NCI-H510A treated with DMSO at 0.1 percent for 48 hours (cell line): ENCODE measurements at places on chromosomes 2 and 18.

DNA sequence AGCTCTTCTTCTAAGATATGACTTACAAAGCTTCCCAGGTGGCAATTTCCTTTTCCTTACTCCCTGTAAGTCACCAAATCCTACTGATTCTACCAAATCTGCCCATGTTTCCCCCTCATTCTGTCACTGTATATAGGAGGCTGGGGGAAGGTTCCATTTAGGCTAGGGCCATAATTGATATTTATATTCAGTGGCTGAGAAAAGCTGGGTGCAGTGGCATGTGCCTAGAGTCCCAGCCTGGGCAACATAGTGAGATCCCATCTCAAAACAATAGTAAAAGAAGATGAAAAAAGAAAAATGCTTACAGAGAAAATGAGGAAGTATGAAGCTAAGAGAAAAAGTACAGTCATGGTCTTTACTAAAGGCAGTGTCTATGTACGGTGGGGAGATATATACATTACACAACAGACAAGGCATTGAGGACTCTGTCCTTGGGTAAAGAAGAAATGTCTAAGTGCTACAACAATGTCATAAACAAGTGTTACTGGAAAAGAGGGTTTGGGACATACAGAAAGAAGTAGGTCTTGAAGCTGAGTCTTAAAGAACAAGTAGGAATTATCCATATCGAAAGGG is 4.8 kb downstream of the CWC22 start:
- no peak for DNase-seq

- DNase-seq, result no peak
Measured at GRCh38 chr2:129443865-129444739, 535.4 kb upstream of the RAB6C start.

- no peak for DNase-seq
Measured at GRCh38 chr2:11145350-11145749, 9.9 kb upstream of the SLC66A3 start.

DNA sequence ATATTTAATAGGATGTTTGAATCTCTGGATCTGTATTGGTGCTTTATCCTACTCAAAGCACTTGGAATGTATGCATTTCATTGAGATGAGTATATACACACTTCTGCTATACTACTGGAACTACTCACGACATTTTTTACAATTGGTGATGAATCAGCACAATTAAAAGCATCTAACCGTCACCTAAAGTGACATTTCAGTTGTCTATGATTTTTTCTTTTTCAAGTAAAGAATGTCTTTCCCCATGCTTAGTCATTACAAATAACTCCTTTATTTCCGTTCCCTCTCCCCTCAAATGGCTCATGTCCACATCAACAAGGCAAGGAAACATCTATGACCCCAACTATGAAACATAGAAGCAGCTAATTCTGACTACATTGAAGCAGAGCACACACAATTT is 77.3 kb downstream of the CLIP4 start:
- no peak for DNase-seq

- no peak for DNase-seq
Measured at GRCh38 chr2:108998911-108999310, 9.9 kb upstream of the EDAR start.

- DNase-seq, result no peak
Measured at GRCh38 chr2:48753228-48753627, 2.3 kb downstream of the LHCGR start.

DNA sequence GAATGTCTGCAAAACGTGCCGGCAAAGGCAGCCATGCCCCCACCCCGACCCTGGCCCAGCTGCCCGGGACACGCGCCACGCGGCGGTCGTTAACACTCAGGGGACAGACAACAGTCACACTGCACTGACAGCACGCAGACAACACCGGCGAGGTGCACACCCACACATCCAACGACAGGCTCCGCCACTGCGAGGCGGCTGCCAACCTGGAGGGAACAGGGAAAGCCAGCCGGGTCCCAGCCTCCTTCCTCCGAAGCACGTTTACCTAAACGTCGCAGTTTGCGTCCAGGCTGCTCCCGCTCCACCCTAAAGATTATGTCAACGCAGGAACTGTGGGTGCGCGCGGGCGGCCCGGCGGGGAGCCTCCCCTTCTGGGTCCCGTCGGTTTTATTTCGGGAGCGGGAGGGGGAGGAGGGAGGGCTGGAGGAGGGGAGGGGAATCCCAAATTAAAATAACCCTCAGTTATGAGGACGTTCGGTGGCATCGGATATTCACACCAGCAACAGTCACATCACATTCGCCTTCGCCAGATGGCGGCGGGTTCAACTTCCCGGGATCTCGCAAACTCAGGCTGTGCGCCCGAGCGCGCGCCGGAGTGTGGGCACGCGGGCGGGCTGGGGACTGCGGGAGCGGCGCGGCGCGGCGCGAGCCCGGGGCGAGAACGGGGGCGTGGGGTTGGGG is 644 bp downstream of the PTGR3 start:
- peak; percentile 58 for DNase-seq

DNA sequence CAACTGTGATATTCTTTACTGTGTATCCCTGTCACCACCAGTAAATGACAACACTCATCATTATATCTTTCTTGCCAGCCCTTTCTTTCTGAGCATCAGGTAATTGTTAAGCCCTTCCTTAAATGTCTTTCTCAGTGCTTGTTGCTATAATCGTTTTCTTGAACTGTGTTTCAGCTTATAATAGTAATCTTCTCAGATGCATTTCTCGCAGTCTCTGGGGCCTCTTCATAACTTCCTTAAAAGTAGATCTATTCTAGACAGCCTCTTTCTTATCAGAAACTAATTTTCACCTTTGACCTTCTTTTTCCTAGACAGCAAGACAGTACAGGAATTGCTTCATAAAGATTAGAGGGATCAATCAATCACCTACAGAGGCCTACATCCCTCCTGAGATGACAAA is 648.1 kb downstream of the CPS1 start:
- DNase-seq, result no peak

GRCh38 chr18:74579496-74580065 is 18.1 kb upstream of the ZNF407 start:
- DNase-seq, result no peak

DNA sequence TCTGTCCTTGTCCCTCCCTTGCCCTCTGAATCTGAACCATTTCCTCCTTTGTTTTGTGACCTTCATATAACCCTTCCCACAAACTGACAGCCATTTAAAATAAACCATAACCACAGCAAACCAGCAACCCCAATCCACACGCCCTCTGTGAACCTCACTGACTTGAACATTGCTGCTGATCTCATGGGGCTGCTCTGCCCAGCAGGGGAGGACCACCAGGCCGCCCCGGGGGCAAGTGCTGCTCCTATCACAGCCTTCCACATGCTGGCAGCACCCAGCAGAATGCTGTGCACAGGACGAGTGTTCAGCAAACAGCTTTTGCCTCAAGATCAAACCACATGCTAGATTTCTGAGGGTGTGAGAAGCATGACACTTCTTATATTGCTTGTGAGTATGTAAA is 73.9 kb upstream of the UXS1 start:
- no peak for DNase-seq

DNA sequence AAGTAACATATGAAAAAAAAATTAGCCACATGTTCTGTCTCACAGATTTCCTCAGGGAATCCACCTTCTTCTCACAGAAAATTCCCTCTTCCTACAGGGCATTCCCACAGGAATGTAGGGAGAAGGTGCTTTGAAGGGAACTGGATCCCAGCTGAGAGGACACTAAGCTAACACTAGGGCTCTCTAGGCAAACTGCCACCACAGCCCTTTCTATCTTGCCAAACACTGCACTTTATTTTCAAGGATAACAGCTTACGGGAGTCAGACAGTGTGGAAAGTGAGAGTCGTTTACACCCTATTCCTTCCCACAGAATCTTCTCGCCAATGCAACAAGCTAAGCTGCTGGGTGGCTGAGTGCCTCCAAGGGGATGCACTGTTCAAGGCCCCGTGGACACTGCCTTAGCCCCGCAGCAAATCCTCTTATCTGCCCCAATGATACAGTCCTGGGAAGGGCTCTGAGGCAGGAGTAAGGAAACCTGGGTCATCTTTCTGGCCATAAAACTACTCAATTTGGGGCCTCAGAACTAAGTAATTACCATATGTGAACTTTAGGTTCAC is 76.9 kb downstream of the CCDC93 start:
- DNase-seq, result no peak

DNA sequence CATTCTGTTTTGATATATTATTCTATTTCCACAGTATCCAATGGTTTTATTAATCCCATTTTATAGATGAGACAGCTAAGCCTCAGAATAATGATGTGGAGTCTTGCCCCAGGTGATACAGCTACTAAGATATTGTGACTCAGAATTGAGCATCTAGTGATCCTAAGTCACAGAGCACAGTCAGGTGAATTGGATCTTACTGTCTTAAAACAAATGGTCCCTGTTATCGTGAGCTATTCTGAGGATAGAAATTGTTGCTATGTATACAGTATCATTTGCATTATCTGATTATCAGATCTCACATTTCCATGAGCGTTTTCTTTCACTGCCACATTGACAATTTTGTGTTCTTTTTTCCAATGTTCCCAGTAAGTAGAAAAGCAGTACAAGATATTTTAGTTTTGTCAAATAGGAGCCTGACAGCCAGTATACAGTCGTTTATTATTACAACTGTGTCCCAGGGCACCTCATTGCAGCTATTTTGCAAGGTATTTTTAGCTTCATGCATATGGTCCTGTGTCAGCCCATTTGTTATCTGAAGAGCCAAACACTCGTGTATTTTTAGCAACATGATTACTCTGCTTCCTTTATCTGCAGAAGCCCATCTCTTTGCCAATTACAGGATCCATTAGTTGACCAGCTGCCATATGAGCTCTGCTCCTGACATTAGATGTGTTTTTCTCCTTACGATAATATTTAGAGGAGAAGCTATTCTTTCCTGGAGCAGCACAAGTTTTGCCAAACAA is 25.1 kb upstream of the SGPP2 start:
- DNase-seq, result peak; percentile 75

DNA sequence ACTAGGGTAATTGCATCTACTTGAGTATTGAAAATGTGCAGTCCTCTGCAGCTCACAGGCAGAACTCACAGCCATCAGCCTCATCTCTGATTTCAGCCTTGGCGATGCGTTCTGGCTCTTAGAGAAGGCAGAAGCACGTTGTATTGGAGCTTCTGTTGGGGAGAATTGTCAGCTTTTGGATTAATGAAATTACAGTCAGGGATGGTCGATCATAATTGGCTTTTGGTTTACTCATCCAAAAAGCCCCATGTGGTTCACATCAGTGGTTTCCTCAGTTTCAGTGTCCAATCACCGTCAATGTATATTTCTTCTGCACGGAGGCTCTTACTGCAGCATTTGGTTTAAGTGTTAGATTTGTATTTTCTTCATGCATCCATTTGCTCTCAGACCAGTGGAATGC is 218.5 kb upstream of the SOX11 start:
- peak; percentile 2 for DNase-seq

GRCh38 chr18:75107931-75108276 is 101.0 kb downstream of the PTGR3 start:
- DNase-seq, result no peak

DNA sequence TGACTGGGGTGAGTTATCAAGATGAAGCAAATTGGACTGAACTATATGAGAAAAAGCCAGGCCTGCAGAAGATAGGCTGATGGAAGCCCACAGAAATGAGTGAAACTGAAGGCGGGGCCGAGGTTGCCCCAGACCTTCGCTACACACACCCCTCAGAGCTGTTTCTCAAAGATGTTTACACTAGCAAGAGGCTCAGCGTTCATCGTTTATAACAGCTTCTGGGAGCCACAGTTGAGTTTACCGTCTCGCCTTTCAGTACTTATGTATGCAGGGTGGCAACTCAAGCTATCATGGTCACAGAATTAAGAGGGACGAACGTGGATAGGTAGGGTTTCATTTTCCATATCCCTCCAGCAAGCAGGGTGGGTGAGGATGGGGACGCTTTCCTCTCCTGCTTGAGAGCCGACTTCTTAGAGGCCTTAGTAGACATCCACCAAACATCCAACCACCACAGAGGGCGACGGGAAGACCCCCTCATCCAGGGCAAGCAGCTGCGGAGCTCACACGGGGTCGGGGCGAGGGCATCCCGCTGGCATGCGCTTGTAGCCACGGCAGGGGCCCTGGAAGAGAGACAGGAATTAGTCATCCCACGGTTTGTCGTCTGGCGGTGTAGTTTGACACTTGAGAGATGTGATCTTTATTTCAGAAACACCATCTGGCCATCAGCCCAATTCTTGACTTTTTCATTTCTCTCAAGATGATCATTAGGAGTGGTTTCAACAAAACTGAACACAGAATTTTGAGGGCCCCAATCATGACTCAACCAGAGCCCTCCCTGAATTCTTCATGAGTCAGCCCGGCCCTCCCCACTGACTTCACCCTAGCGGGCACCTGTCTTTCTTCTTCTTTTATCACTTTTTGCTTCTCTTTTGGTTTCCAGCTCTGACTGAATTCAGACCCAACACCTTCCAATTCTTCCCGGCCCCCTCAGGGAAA is 109.1 kb upstream of the CTDP1 start:
- DNase-seq, result no peak

DNA sequence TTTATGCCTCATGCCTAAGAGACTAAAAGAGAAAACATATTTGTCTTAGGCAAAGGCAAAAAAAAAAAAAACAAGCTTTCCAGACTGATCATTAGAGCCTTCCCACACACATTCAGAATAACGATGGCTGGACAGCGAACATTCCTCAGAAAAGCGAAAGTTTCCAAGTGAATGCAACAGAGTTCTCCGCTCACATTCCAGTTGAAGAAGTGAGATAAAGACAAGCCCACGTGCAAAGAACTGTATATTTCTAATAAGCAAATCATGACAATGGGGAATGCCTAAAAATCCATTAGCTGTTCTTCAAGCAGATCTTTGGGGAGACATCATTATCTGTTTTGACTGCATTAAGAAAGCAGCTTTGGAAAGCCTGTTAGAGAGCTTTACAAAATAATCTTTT is 347.9 kb downstream of the METTL4 start:
- DNase-seq, result no peak

- DNase-seq, result no peak
Measured at GRCh38 chr18:7514796-7515440, 52.2 kb upstream of the PTPRM start.

DNA sequence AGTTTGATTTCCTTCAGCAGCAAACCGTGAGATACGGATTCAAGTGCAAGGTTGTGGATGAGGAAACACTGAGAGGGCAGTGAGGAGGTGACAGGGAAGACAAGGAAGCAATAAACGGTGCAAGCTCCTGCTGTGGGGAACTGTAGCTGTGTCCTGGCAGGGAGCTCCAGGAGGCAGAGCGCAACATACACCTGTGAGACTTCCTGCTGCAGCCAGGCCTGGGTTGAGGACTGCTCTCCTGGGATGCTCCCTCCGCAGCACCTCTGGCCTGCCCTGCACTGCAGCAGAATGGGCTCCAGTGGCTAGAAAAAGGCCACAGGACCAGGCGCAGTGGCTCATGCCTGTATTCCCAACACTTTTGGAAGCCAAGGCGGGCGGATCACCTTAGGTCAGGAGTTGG is 85.5 kb downstream of the MRO start:
- DNase-seq, result peak; percentile 4

DNA sequence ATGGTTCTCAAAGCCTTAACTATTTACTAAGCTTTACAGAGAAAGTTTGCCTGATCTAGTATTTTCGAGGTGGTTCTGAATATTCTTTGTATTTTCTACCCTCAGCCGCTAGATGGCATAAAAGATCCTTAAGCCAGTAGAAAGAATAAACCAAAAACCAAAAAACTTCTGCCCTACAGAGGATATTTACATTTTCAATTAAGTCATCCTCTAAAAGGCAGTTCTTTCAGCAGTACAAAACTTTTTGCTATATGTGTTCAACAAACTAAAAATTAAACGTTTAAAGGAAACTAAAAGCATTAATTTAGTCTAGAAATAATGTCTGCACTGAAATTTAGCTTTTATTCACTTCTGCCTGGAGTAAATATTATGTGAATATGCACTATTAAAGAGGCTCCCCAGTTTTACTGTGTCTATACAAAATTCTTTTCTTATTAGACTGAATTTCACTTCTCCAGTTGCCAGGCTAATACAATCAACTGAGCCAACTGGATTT is 297.5 kb downstream of the PIEZO2 start:
- DNase-seq, result peak; percentile 50

GRCh38 chr2:26058390-26058789 is 24.5 kb downstream of the RAB10 start:
- DNase-seq, result peak; percentile 33
